Activated T-helper 1 cell treated with anti-CD3 and anti-CD28 coated beads, Interleukin-2, amount 50 U/mL, for 16 hours (primary cell): ENCODE measurements at places on chromosomes 1 and 21.

- DNase-seq = no peak
Observed at GRCh38 chr1:180028864-180029263, 74.3 kb downstream of the CEP350 start.

- DNase-seq = no peak
Observed at GRCh38 chr1:56645677-56646305, 677 bp downstream of the PRKAA2 start.

DNA sequence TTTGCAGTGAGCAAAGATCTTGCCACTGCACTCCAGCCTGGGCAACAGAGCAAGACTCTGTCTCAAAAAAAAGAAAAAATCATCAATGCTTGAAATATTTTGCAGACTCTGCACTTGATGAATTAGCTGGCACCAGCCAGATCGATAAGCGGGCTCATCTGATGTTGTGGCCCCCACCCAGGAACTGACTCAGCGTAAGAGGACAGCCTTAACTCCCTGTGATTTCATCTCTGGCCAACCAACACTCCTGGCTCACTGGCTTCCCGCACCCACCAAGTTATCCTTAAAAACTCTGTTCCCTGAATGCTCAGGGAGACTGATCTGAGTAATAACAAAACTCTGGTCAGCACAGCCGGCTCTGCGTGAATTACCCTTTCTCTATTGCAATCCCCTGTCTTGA lies 98.9 kb downstream of the SPSB1 start:
- no peak for DNase-seq

- no peak for DNase-seq
Observed at GRCh38 chr1:54681358-54681757, 34.3 kb upstream of the TTC4 start.

- no peak for DNase-seq
Observed at GRCh38 chr1:59900640-59901039, 25.9 kb downstream of the CYP2J2 start.

- no peak for DNase-seq
Observed at GRCh38 chr1:63623952-63624351, 30.7 kb downstream of the PGM1 start.

- no peak for DNase-seq
Observed at GRCh38 chr1:172843444-172843843, 184.5 kb downstream of the FASLG start.

GRCh38 chr1:77802026-77802425 lies 22.6 kb downstream of the MIGA1 start:
- no peak for DNase-seq

GRCh38 chr1:21927533-21928237 lies 9.4 kb downstream of the HSPG2 start:
- DNase-seq = no peak

- no peak for DNase-seq
Observed at GRCh38 chr1:31900790-31901189, 37.4 kb downstream of the PTP4A2 start.

DNA sequence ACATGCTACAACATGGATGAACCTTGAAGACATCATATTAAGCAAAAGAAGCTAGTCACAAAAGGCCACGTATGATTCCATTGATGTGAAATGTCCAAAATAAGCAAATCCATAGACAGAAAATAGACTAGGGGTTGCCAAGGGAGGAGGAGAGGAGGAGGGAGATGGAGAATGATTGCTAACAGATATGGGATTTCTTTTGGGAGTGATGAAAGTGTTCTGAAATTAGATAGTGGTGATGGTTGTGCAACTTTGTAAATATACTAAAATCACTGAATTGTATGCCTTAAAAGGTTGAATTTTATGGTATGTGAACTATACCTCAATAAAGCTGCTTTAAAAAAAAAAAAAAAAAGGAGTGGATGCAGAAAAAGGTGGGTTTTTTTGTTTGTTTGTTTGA lies 7.6 kb downstream of the CLSTN1 start:
- no peak for DNase-seq

DNA sequence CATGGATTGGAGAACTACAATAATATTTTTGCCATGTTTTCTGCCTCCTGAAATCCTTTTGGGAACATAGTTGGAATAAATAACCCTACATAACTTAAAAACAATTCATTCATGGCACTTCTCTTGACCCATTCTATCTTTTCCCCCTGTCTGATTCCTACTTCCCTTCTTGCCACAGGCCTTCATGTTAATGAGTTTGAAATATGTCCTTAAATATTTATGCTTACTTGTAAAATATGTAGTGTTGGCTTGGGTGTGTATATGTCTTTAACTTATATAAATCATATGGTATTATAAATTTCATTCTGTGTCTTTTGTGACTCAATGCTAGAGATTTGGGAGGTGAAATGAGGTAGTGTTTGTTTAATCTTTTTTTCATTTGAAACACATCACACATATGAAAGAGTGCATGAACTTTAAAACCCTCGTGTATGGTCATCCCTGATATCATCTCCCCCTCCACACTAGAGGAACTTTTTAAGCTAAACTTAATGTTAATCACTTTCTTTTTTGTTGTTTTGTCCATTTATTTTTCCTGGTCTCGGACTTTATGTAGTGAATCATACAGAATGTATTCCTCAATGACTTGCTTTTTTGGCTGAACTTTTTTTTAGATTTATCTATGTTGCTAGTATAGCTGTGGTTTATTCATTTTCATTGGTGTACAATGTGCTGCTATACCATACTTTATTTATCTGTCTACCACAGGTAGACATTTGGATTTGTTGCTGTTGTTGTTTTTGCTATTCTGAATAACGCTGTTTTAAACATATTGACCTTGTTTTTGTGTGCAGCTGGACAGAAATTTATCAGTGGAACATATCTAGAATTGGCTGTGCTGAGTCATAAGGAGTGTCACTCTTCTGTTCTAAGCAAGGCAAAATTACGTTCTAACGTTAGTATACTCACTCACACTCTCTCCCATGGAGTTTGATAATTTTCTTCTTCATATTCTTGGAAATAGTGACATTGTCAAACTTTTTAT lies 441.6 kb downstream of the PLPP3 start:
- no peak for DNase-seq

DNA sequence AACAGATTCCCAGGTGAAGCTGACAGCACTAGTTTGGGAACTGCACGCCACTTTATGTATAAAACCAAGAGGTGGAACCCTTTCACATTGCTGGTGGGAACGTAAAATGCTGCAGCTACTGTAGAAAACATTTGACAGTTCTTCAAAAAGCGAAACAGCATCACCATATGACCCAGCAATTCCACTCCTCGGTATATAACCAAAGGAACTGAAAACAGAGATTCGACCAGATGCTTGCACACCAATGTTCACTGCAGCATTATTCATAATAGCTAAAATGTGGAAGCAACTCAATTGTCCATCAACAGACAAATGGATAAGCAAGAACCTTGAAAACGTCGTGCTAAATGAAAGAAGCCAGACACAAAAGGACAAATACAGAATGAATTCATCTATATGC lies 17.5 kb downstream of the RSPH1 start:
- no peak for DNase-seq

GRCh38 chr21:22244516-22244915 lies 1246.3 kb downstream of the NCAM2 start:
- DNase-seq = no peak

- no peak for DNase-seq
Observed at GRCh38 chr1:58883888-58884482, 100.1 kb upstream of the JUN start.

- DNase-seq = no peak
Observed at GRCh38 chr1:47931395-47931794, 65.8 kb downstream of the TRABD2B start.

GRCh38 chr1:19433719-19433998 lies 51.7 kb downstream of the CAPZB start:
- no peak for DNase-seq

DNA sequence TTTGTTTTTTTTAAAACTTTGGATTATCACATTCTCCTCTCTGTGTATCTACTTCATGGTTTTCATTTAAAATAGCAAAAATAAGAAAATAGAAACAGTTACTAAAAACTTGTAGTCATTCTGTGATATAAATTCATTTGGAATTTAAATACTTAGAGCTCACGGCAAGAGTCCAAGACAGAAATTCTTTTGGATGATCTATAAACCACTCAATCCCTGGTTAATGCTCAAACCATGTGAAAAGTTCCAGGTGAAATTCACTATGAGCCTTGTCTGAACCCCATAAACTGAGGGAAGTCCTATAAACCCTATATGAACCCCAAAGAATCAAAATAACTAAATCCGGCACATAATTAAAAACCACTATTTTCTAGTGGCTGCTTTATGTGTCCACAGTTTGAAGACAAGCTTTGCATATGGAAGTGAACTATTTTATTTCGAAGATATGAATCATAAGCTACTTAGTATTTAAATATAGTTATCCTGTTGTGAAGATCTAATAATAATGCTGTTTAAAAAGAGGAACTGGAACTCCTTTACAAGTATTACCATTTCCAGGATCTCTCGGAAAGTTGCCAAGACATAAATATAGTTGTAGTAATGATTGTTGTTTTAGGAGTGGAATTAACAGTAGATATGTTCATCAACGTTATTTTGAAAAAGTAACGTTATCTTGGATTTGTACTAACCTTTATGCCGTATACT lies 163.5 kb downstream of the NFIA start:
- DNase-seq = no peak
